ENCODE measurements at places on chromosomes 2 and 18.

DNA sequence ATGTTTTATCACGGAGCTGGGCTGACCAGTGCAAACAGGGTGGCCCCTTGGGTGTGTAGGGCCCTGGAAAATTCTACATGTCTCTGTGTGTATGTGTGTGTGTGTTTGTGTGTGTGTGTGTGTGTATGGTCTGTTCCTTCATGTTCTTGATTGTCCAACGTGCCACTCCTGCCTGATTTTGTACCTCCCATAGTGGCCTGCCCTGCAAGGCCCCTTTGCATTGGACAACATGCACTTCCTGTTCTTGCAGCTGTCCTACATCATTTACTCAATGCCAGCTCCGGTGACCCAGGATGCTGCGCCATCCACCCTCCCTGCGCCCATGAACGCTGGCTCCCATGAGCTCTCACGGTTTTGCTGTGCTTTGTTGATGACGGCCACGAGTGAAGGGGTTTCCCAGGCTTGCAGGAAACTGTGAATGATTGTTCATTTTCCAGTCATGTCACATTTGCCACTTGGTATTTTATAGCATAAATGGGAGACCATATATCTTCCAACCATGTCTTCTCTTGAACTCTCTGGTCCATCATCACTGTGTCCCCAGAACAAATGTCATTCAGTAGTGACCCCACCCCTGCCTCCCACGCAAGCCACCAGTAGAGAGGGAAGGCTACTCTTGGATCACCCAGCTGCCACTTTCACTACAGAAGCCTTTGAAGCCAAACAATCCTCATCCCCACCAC lies 69.7 kb upstream of the NCK2 start:
- DNase-seq: no peak

DNA sequence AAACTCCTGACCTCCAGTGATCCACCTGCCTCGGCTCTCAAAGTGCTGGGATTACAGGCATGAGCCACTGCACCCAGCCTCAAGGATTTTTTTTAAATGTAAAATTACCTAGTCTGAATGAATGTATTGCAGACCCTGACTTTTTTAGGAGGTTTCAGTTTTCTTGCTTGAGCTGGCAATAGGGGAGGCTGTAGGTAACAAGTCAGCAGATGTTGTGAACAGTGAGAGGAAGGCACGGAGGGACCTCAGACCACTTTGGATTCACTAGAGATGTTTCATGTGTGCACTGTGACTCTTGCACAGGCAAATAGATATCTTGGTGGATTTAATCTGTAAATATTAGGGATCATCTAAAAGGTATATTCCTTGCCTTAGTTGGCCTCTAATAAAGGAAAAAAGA lies 6.4 kb downstream of the NDUFV2 start:
- no peak for DNase-seq

DNA sequence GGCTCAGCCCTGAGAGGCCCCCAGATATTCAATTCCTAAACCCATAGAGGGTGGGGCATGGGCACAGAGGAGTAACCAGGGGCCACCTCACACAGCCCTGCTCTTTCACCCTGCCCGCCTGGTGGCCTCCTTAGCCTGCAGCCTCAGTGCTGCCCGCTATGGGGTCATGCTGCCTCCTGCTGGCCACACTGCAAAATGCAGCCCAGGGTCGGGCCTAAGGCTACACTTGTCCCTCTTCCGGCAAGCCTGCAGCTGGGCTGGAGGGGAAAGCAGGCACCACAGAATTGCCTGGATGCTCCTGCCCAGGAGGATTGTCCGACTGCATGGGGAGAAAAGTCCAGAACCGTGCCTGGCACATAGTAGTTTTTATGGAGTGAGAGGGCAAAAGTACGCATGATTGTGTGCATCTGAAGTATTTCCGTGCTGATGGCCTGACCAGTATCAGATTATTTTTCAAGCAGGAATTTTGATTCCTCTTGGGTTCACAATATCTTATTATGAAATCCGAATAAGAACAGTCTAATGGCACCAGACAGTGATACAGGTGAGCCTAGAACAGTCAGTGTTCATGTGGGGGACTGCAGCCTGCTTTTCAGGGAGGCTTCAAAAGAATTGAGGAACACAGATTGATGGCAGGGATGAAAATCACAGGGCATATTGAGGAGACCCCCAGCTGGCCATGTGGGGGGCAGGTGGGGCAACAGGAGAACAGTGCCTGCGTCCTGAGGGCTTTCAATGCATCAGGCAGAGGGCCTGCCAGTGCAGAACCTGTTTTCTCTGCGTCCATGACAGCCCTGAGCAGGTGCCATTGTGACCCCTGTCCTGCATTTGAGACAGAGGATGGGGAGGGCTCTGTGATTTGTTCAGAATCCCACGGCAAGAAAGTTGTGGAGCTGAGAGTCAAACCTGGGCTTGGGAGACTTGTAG lies 51.2 kb upstream of the ALPP start:
- peak; percentile 74 for DNase-seq

GRCh38 chr2:23114299-23114698 lies 270.7 kb upstream of the KLHL29 start:
- DNase-seq: no peak

- no peak for DNase-seq
Observed at GRCh38 chr18:80044072-80044471, 9.8 kb downstream of the RBFA start.

DNA sequence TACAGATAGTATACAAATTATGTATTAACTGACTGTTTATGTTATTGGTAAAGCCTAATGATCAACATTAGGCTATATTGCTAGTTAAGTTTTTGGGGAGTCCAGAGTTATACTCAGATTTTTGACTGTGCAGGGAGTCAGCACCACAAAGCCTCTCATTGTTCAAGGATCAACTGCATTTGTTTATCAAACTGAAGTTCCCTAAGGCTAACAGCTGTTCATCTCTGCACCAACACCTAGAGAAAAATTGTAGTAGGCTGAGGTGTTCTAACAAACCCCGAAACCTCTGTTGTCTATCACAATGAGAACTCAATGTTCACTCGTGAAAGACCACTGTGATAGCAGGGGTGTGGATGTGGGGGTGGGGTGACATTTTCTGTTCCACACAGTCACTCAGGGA lies 97.7 kb downstream of the HNMT start:
- DNase-seq: no peak

GRCh38 chr2:46888421-46888952 lies 27.1 kb downstream of the MCFD2 start:
- no peak for DNase-seq

- DNase-seq: peak; percentile 73
Observed at GRCh38 chr2:130241041-130241707, 42.9 kb upstream of the TUBA3E start.

DNA sequence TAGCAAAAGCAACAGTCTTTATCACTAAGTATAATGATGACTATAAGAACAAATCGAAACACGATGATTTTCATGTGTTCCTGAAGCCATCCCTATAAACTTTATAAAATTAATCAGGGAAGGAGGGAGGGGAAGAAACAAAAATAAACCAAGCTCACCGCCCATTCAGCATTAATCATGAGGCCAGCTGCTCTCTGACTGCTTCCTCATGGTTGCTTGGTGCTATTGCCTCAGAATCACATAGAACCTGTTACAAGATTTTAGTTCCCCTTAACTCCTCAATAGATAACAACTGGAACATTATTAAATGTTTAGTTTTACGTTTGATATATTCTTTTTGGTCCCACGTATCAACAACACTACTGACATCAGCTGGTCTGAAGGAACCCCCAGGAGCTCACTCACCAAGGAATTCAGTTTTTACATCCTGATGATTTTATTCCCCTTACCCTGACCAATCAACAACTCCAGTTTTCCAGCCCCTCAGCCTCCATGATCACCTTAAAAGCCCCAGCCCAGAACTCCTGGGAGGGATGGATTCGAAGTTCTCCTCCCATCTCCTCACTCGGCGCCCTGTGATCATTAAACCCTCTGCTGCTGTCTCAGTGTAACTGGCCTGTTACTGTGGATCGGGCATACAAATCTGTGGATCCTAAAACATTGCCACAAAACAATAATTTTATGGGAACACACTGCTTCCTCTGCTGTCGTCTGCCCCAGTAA lies 10.6 kb upstream of the HNRNPLL start:
- no peak for DNase-seq

Measured in ACHN (cell line).